H7 (cell line): ENCODE measurements at places on chromosomes 3 and 15. TPM values are rescaled to one million over a fixed set of nuclear protein-coding genes. Genes with fewer than 3 reads are reported as not detected.
A peak's percentile ranks its signal among the peaks of the same experiment; 100 is the strongest.

SNTN gene
- total RNA-seq = not detected in 2 replicates

CDCP1 gene
- total RNA-seq = 1.5 and 2.2 TPM in 2 replicates

LCTL gene
- total RNA-seq = 1.9 TPM in 2 replicates

SENP7 gene
- total RNA-seq = 11.6 and 21.5 TPM in 2 replicates

ZBED2 gene
- total RNA-seq = not detected in 2 replicates

DNA sequence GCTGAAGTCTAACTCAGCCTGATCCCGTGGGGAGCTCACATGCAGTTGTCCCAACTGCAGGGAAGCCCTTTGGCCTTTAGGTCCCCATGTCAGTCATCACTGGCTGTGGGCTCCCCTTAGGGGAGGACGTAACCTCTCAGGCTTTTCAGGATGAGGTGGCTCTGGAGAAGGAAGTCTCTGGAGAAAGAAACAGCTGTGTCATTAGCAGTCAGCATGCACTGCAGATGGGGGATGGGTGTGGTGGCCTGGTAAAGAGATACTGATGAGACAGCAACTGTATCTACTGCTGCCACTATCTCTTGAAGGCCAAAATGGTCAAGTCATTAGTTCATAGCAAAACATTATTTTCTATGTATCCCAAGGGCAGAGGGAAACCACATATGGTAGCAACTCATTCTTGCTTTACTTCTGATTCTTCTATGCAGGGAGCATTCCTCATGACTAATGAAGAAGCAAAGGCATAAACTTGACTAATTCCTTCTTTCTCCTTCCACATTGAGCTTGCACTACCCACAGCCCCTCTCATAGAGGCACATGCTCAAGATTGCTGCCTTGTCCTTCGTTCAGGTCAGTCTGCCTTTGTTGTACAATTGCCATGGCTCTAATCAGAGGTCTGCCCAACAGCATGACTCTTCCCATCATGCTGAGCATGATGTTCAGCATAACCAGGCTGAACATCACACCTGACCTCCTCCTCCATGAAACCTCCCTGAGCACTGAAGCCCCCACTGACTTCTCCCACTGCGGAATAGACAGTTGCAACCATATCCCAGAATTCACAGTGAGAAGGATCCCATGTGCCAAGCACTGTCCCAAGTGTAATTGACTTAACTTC lies 47.8 kb upstream of the TMEM158 start:
- DNase-seq = no peak

GRCh38 chr3:39082666-39083313 lies 24.6 kb downstream of the GORASP1 start:
- DNase-seq = no peak

DNA sequence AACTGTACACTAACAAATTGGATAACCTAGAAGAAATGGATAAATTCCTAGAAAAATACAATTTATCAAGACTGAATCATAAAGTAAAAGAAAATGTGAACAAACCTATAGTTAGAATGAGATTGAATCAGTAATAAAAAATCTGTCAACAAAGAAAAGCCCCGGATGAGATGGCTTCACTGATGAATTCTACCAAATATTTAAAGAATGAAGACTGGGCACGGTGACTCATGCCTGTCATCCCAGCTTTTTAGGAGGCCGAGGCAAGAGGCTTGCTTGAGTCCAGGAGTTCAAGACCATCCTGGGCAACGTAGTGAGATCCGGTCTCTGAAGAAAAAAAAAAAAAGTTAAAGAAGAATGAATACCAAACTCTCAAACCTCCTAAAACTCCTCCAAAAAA lies 17.7 kb upstream of the AP4E1 start:
- DNase-seq = no peak

DNA sequence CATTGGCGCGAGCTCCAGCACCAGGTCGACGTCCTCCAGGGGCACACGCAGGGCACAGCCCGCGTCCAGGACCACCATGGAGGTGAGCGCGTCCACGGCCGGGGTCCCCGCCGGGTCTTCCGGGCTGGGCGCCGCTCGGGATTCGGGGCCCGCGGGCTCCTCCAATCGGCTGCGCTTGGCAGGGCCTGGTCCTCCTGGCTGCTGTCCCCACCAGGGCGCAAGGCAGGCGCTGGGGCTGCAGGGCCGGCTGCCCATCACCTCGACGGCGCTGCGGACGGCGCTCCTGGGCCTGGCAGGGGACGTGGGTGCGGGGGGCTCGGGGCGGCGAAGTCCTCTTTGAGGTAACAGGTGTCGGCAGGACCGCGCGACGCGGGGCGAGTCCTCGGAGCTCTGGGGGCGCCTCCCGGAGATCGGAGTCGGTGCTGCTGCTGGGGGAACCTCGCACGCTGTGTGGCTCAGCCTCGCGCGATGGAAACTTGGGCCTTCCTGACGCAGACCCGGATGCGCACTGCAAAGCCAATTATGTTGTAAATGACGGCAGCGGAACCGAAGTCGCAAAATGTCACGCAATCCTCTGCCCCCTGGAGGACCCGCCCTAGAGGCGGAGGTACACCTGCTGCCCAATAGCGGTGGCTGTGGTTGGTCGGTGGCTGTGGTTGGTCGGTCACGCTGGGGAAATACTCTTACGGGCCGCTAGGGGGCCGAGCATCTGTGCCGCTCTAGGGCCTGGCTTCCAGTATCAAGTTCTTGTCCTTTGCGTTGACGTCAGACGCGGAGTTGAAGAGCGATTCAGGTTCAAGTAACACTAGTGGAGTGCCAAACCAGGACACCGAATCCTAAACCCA lies at the start of gene PRR23C:
Gene PRR23C (minus strand): TSS at position 527 of the 845 bp plus-strand sequence. CDS start 272 bp downstream, at position 255.
- DNase-seq = peak; percentile 49

DNA sequence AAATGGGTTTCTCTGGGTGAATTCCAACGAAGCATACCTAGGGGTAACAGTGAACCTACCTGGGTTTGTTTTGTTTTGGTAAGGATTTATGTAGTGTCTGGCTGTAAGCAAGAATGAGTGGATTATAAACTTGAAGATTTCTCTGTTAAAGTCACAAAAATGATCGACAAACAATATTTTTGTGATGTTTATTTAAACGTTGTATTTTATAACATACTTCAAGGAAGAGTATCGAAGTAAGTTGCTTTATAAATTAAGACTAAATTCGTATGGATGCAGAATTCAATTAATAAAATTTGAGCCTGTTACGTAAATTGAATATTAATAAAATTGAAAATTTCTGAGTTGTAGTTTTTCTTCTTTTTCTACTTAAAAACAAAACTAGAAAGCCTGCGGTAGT lies 982 bp upstream of the ZDHHC23 start:
- no peak for DNase-seq

GRCh38 chr3:126517986-126518778 lies 609 bp upstream of the UROC1 start:
- DNase-seq = peak; percentile 57

GRCh38 chr15:50880206-50880605 lies 28.3 kb upstream of the AP4E1 start:
- DNase-seq = no peak

DNA sequence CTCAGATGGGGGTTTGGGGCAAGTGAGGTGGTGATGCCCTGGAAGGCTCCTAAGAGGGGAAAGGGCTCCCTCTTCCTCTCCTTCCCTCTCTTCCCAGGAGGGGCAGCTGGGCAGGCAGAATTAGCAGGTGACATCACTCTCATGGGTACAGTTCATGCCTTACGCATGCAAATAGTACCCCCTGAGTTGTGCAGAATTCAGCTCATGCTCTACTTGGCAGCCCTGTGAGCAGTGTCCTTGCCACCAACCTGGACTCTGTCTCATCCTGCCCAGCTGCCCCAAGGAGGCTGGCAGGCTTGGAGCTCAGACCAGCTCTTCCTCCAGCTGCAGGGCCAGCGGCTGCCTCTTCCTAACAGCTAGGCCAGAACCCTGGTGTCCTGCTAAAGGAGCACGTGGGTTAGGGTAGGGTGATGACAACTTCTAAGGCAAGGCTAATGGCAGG lies 3.3 kb downstream of the CHAC1 start:
- no peak for DNase-seq

- DNase-seq = peak; percentile 4
These were observed 262.1 kb downstream of the IGSF11 start for GRCh38 chr3:118772547-118773011.

DNA sequence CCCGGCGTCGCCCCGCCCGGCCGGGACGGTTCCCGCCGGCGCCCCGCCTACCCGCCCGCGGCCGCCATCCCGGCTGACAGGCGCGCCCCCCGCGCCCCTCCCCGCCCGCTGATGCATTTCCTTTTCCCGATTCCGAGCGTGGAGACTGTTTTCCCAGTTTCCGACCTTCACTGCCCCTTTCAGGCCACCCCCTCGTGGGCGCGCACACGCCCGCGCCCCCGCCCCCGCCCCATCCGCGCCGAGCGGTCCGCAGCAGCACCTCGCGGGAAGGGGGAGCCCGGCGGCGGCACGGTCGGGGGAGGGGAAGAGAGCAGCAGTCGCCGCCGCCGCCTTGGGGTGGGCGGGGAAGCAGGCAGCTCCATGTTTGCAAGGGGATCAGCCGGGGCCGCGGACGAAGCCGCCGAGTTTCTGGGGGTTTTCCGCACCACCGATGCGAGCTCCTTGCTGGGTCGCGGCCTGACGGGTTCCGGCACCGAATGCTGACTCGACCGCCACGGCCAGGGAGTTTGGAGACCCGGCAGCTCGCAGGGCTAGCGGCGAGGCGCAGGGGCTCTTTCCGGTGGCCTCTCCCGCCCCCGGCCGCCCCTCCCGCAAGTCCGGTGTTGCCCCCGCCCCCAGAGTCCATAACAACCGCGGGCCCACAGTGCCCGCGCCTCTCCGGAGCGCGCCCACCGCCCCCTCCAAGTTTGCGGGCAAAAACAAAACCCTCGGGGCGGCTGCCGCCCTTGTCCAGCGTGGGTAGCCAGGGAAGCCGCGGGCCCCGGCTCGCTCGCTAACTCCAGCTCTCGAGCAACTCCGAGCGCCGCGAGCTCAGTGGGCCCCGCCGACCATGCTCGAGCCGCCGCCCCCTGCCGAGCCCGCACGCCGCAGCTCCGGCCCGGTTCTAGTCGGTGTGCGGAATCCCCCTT lies 3.2 kb upstream of the SIN3A start:
- peak; percentile 81 for DNase-seq

- DNase-seq = no peak
These were observed 59.8 kb downstream of the WDR76 start for GRCh38 chr15:43886558-43886957.

DNA sequence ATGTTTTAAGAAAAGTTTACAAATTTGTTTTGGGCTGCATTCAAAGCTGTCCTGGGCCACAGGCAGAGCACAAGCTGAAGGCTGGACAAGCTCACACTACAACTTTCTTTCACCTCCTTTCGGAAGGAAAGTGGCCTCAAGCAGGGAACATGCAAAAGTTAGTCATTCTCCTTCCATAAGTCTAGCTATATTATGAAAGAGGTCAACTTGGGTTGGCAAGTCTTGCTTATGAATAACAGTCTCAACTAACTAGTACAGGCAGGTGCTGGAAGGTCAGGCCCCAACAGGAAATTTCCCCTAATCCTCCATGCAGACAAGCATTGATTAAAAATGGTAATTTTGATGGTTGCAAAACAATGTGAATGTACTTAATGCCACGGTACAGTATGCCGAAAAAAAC lies 69.4 kb downstream of the OSBPL10 start:
- DNase-seq = no peak
